ENCODE measurements at places on chromosomes 7 and 10. TPM values are rescaled to one million over a fixed set of nuclear protein-coding genes. Genes with fewer than 3 reads are reported as not detected.

GRCh38 chr10:3740157-3740871, 44.7 kb downstream of the KLF6 start:
- no peak overlapping the region for H3K27ac ChIP-seq
- peaks cover 24% of the 10 kb centered on the region for H3K4me1 ChIP-seq
- H3K4me3 ChIP-seq, result peak overlapping the region; percentile 36
- H3K27me3 ChIP-seq, result no peaks in the 10 kb centered on the region
- no peaks in the 10 kb centered on the region for H3K36me3 ChIP-seq
- no peak for DNase-seq

The CPEB3 gene
- 3.2 TPM for total RNA-seq

The OGDHL gene
- total RNA-seq, result not detected

DNA sequence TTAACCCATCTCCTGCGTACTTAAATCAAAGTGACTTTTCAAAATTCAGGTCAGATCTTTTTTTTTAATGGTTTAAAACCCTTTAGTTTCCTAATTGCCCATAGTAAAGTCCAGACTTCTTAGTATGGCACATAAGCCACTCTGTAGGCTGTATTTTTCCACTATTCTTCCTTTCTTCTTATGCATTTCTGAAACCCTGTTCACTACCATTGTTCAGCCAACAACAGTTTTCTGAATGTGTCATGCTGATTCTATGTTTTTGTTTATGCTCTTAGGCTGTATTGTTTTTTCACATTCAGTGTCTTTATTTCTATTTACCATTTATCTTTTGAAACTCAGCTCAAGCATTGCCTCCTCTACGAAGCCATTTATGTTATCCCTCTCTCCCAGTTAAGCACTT, 26.7 kb downstream of the CCSER2 start:
- no peak for DNase-seq
- H3K27ac ChIP-seq, result peak overlapping the region; percentile 63
- H3K4me3 ChIP-seq, result peak overlapping the region; percentile 66
- H3K36me3 ChIP-seq, result peaks cover 2% of the 10 kb centered on the region

The ZNF33B gene
- 32.1 TPM for total RNA-seq

Measured in T-helper 17 cell (primary cell).